T-helper 2 cell treated with Interferon-gamma antibody and Interleukin-4, amounts not matched to agents 5 μg/mL and 100 μg/mL, for 36 hours (primary cell): ENCODE measurements at places on chromosomes 13 and 19.

GRCh38 chr13:52696566-52696965, 43.1 kb downstream of the CNMD start:
- H3K36me3 ChIP-seq: peaks cover 11% of the 10 kb centered on the region
- no peak overlapping the region for H3K4me3 ChIP-seq
- no peaks in the 10 kb centered on the region for H3K27me3 ChIP-seq
- no peak for DNase-seq
- peaks cover 8% of the 10 kb centered on the region for H3K4me1 ChIP-seq
- no peak overlapping the region for H3K27ac ChIP-seq

DNA sequence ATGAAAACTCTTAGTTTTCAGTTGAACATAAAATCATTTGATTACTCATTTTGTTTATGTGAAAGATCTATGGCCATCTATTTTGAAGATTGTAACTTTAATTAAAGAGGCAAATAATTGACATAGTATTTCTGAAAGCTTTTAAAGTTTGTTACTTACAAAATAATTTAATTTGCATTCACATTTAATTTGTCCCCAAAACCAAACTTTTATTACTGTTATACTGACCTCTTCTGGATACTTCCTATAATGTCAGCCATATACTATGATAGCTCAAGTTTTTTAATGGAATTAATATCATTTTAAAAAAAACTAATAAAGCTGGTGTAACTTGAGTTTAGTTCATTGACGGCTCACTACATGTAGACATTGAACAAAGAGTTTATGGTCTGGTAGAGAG, 4.9 kb upstream of the SGCG start:
- H3K27ac ChIP-seq: no peak overlapping the region
- H3K36me3 ChIP-seq: no peaks in the 10 kb centered on the region
- H3K27me3 ChIP-seq: peaks cover 3% of the 10 kb centered on the region
- no peak for DNase-seq

DNA sequence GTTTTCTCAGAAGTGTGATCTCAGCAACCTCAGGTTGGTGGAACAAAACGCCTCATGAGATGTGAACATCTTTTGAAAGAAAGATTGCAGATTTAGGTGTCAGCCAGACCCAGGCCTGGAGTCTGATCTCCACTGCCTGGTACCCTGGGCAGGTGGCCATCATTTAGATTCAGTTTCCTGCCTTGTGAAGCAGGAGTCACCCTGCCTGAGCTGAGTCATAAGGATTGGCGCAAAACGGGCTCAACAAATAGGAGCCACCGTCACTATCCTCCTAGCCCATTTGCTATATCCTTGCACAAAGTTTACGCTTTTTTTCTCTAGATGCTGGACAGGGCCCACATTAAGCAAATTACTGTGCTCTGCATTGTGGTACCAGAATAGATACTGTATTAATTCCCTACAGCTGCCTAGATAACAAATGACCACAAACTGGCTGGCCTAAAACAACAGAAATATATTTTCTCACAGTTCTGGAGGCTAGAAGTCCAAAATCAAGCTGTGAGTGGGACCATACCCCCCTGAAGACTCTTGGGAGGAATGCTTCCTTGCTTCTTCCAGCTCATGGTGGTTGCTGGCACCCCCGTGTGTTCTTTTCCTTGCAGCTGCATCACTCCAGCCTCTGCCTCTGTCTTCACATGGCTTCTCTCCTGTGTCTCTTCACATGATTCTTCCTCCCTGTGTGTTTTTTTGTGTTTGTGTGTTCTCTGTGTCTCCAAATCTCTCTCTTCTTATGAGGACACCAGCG, 38.2 kb downstream of the TNFSF11 start:
- DNase-seq: no peak
- no peaks in the 10 kb centered on the region for H3K36me3 ChIP-seq
- H3K4me3 ChIP-seq: no peak overlapping the region
- no peak overlapping the region for H3K27ac ChIP-seq
- H3K4me1 ChIP-seq: no peaks in the 10 kb centered on the region
- H3K27me3 ChIP-seq: peaks cover 1% of the 10 kb centered on the region

GRCh38 chr19:7905268-7905667, 1.6 kb downstream of the MAP2K7 start:
- H3K27me3 ChIP-seq: peaks cover 3% of the 10 kb centered on the region
- H3K4me1 ChIP-seq: peaks cover 22% of the 10 kb centered on the region
- peak overlapping the region; percentile 88 for H3K4me3 ChIP-seq
- no peak for DNase-seq
- H3K36me3 ChIP-seq: peaks cover 12% of the 10 kb centered on the region

- H3K36me3 ChIP-seq: peaks cover 2% of the 10 kb centered on the region
- H3K27ac ChIP-seq: peak overlapping the region; percentile 72
- H3K4me3 ChIP-seq: peak overlapping the region; percentile 84
- H3K4me1 ChIP-seq: peaks cover 57% of the 10 kb centered on the region
- peaks cover 4% of the 10 kb centered on the region for H3K27me3 ChIP-seq
Measured at GRCh38 chr19:40607311-40608239, 6.4 kb downstream of the LTBP4 start.

DNA sequence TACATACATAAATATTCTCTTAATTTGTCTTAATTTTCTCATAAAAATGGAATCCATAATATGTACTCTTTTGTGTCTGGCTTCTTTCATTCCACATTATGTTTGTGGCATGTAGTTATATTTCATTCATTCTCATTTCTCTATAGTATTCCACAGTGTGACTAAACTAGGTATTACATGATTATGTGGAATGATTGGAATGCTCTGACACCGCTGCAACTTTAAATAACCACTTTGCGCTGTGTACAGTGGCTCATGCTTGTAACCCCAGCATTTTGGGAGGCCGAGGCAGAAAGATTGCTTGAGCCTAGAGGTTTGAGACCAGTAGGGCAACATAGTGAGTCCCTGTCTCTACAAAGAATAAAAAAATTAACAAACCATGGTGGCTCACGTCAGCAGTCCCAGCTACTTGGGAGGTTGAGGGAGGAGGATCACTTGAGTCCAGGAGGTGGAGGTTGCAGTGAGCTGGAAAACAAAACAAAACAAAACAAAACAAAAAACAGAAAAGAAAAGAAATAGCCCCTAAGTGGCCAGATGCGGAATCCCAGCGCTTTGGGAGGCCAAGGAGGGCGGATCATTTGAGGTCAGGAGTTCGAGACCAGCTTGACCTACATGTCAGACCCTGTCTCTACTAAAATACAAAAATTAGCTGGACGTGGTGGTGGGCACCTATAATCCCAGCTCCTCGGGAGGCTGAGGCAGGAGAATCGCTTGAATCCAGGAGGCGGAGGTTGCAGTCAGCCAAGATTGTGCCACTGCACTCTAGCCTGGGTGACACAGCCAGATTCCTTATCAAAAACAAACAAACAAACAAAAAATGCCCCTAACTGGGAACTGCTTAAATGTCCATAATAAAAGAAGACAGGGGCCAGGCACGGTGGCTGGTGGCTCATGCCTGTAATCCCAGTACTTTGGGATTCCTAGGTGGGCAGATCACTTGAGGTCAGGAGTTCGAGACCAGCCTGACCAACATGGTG, 8.0 kb upstream of the SAE1 start:
- H3K27me3 ChIP-seq: no peaks in the 10 kb centered on the region
- no peak overlapping the region for H3K4me3 ChIP-seq
- DNase-seq: no peak
- no peak overlapping the region for H3K27ac ChIP-seq

DNA sequence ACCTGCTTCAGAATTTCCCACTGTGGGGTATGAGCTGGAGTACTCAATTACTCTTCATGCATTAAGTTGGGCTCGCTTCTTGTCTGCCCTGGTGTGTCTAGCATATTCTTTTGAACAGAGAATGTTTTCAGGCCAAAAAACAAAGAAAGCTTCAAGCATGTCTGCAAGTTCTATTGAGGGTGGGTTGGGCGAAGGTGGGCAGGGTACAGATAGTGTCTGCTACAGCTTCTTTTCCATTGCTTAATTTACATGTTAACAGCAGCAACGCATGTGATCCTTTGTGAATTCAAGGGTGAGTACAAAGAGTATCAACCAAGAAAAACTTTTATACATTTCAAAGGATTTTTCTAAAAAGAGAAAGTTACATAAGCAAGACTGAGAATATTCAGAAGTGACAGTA, 406.5 kb downstream of the IRS2 start:
- no peaks in the 10 kb centered on the region for H3K27me3 ChIP-seq
- no peak overlapping the region for H3K4me3 ChIP-seq
- no peak overlapping the region for H3K27ac ChIP-seq
- H3K4me1 ChIP-seq: no peaks in the 10 kb centered on the region

DNA sequence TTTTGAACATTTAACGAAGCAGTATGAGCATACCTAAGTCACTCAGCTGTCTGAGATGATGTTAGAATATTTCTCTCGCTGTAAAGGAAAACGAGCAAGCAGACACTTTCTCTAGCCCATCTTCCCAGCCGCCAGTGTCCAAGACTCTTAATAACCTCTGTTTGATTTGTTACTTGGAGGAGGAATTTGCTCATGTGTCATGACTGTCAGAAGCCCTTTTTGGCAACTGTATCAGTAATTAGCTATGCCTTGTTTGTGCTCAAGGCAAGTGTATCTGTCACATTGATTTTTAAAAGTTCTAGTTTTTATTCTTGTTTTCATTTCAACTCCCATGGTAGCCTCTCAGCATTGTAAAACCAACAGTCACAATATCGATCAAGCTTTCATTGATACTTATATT, 828.4 kb upstream of the SLC10A2 start:
- H3K27me3 ChIP-seq: no peaks in the 10 kb centered on the region
- H3K4me3 ChIP-seq: no peak overlapping the region
- no peaks in the 10 kb centered on the region for H3K4me1 ChIP-seq
- no peaks in the 10 kb centered on the region for H3K36me3 ChIP-seq

DNA sequence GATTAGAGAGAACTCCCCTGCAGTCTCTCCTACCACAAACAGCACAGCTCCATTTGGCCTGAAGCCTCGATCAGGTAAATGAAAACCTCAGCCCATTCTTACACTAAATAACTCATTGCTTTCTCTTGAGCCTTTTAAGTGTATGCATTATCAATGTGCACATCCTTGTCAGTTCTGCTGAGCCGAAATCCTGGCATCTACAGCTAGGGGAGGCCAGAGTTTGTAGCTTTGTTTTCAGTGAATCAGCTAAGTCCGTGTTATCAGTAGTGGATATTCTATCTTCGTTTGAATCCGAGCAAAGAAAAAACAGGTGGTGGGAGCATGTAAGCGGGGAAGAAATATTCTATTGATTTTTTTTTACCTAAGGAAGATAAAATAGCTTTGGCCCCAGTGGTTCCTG, 84.4 kb downstream of the ESD start:
- H3K4me1 ChIP-seq: peaks cover 2% of the 10 kb centered on the region
- DNase-seq: no peak
- no peak overlapping the region for H3K4me3 ChIP-seq

DNA sequence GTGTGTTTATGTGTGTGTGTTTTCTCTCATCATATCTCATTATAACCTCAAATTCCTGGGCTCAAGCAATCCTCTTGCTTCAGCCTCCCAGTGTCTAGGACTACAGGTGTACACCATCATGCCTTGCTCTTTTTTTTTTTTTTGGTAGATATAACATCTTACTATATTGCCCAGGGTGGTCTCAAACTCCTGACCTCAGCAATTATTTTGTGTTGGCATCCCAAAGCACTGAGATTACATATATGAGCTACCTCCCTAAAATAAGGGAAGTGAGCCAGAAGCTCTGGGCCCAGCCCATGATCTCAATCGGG, 448 bp upstream of the ZNF543 start:
- DNase-seq: no peak
- peaks cover 38% of the 10 kb centered on the region for H3K36me3 ChIP-seq
- peak overlapping the region; percentile 93 for H3K4me3 ChIP-seq

DNA sequence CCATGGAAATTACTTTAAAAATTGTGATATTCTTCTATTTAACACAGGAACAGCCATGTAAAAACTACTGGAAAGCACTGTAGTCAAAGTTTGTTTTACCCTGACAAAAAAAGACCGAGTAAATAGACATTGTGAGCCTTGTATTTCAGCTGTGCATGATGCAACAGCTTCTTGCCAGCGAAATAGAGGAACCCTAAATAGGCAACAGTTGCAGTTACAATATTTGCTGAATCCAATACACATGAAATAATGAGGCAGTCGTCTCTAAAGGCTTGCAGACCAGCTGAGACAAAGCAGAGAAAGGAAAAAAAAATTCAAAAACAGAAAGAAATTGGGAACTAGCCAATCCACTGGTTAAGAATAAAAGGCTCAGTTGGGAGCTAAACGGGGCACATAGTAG, 1001.1 kb downstream of the OLFM4 start:
- no peaks in the 10 kb centered on the region for H3K36me3 ChIP-seq
- H3K27ac ChIP-seq: no peak overlapping the region
- no peaks in the 10 kb centered on the region for H3K4me1 ChIP-seq
- no peak for DNase-seq
- no peak overlapping the region for H3K4me3 ChIP-seq

DNA sequence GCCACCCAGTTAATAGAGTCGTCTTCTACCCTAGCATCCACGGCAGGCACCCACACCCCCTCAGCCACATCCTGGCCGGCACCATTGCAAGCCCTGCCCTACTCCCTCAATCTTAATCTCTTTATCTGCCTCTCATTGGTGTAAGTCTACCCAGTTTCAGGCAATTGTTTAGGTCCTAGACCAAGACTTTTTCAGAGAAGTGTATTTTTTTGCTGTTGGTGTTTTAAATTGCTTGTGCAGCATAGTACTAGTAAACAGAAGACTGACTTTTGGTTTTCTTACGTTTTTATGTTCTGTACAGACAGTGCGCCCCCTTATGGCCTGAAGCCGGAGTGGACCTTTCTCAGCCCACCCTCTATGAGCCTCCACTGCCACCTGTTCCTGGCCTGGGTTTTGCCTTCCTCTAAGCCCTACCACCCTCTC, 2.3 kb upstream of the LCP1 start:
- H3K27me3 ChIP-seq: no peaks in the 10 kb centered on the region
- peak; percentile 66 for DNase-seq
- peak overlapping the region; percentile 95 for H3K4me3 ChIP-seq
- peaks cover 18% of the 10 kb centered on the region for H3K36me3 ChIP-seq
- peaks cover 35% of the 10 kb centered on the region for H3K4me1 ChIP-seq
- H3K27ac ChIP-seq: peak overlapping the region; percentile 99

DNA sequence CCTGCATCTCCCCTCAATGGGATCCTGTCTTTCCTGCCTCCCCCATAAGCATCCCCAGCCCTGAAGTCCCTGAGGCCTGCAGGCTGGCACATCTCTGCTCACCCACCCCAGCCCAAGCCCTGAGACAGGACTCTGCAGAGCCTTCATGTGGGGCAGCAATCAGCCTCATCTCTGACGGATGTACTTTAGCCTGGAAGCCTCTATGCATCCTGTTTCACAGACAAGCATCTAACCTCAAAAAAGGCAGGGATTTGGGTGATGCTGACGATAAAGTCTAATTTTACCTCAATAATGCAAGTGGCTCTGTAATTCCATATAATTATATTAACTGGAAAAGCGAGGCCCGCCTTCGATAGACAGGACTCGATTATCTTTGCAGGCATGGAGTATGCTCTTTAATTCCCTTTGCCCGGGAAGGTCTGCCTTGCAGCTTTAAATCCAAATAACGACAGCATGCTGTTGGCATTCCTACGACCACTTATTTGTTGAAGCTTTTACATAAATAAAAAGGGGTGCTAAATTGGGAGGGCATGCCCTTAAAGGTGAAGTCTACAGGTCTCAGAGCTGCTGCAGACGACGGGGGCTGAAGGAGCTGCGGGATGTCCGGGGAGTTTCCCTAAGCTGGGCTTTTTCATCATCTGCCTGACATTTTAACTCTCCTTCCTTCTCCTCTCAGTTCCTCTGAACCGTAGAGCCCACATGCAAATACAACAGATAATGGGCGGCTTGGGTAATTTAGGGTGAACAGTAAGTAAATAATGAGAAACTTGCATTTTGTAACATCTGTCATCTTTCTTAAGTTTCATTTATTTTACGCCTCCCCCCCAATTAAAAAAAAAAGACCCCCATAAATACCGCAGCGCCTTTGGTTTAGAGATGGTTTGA, 211.5 kb downstream of the URI1 start:
- H3K4me3 ChIP-seq: no peak overlapping the region
- no peaks in the 10 kb centered on the region for H3K36me3 ChIP-seq
- DNase-seq: no peak

GRCh38 chr13:98480915-98481877, 95.7 kb downstream of the STK24 start:
- H3K4me1 ChIP-seq: peaks cover 65% of the 10 kb centered on the region
- peak overlapping the region; percentile 69 for H3K27ac ChIP-seq
- H3K36me3 ChIP-seq: peaks cover 36% of the 10 kb centered on the region
- peak; percentile 59 for DNase-seq
